ENCODE measurements at places on chromosomes 7 and 10.

DNA sequence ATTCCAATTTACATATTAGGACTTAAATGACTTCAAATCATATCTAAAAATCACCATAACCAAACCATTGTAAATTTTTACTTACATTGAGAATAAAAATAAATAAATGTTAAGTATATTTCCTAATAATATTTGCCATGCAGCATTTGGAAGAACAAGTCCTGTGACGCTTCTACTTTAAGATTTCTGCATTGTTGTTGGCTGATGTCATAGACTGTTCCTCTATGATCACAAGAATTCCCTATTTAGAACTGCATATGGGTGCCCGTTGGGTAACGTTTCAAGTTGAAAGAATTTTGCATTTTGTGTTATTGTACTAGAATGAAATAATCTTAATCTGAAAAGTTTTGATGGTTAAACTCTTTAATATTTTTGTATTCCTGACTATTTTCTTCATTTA lies 5.1 kb upstream of the ITGB1 start:
- no peak for DNase-seq

GRCh38 chr7:23294549-23295400 lies 4.4 kb upstream of the MALSU1 start:
- DNase-seq = no peak

GRCh38 chr10:83577421-83577820 lies 561.9 kb upstream of the GHITM start:
- no peak for DNase-seq

GRCh38 chr7:28576656-28577055 lies 164.3 kb downstream of the CREB5 start:
- DNase-seq = no peak

GRCh38 chr10:21860718-21861117 lies 142.8 kb downstream of the DNAJC1 start:
- no peak for DNase-seq

- no peak for DNase-seq
Measured at GRCh38 chr7:76129366-76129765, 72.3 kb upstream of the SRRM3 start.

GRCh38 chr7:90178679-90179278 lies 24.5 kb downstream of the STEAP1 start:
- DNase-seq = peak; percentile 11

DNA sequence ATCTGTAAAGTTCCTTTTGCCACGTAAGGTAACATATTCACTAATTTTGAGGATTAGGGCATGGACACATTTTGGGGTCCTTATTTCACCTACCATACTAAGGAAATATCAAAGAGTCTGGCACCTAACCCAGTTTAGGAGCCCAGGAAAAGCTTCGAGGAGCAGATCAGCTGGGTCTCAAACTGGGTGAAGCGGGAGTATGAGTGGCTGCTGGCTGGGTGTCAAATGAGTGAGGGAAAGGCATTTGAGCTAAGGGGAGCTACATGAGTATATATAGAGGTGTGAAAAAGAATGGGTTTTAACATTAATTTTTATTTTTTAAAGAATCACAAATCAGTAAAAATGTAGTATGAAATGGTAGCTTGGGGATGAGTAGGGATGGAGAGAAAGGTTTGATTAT lies 71.3 kb downstream of the MCU start:
- no peak for DNase-seq

DNA sequence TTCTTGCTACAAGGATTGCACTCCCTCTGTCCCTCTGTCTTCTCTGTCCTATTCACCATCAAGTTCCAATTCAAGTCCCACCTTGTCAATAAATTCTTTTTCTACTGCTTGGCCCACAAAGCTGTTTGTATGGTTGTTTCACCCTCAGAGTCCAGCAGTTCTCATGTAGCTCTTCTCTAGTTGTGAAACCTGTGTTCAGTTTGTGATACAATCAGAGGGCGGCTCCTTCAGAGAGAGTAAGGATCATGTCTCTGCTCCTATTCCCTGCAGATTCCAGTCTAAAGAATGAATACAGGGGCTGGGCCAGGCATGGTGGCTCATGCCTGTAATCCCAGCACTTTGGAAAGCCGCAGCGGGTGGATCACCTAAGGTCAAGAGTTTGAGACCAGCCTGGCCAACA lies 126.6 kb upstream of the BET1 start:
- no peak for DNase-seq

- DNase-seq = no peak
Measured at GRCh38 chr10:124977161-124977560, 35.2 kb downstream of the ZRANB1 start.

DNA sequence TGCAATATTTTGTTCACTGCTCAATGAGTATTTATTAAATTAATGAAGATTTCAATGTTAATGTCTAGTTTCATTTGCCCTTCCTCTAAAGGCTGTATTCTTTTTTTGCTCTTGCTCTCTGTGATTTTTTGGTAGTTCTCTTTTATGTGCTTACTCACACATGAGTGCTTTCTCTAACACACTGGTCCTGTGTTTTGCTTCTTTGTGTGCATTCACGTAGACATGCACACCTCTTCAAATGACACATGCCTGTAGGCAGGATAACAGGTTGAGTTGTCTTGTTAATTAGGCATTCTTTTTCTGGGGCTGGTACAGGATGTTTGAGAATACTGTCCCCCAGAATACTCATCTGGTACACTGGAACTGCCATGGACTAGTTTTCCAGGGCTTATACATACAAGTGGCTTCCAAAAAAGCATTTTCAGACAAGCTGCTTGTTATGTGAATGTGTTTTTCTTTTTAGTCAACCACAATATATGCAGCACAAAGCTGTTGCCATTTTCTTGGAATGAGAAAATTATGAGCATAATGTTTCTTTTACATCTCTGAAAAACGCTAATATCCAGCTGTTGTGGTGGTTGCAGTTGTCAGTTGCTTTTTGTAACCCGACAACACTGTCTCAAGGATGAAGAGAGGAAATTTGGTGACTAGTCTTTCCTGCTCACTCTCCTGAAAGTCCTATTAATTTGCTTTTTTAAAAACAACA lies 416.4 kb downstream of the AUTS2 start:
- no peak for DNase-seq

DNA sequence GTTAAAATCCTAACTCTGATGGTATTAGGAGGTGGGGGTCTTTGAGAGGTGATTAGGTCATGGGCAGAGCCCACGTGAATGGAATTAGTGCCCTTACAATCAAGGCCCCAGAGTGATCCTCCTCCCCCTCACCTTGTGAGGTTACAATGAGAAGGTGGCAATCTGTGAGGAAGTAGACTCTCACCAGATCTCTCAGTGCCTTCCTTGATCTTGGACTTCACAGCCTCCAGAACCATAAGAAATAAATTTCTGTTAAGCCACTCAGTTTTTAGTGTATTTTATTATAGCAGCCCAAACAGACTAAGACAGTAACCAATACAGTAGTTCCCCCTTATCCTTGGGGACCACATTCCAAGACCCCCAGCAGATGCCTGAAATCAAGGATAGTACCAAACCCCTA lies 32.0 kb downstream of the STRA8 start:
- DNase-seq = no peak

- DNase-seq = no peak
Measured at GRCh38 chr10:17801507-17801906, 7.6 kb upstream of the MRC1 start.

GRCh38 chr7:74481458-74482196 lies 27.9 kb downstream of the GTF2IRD1 start:
- DNase-seq = no peak

DNA sequence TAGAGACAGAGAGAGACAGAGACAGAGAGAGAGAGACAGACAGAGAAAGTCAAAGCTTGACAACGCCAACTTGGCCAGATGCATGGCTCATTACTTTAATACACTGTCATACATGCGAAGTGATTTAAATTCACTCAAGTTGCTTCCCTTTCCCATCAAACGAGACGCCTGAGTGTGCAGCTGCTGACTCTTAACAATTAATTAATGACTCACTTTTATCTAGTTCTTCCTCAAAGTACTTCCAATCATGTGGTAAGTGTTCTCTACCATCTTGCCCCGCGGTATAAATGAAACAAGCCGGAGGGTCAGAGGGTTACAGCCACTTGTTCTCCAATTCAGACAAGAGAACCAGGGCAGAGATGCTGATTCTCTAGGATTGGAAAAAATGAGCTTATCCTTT lies 90.8 kb downstream of the SFMBT2 start:
- DNase-seq = no peak

DNA sequence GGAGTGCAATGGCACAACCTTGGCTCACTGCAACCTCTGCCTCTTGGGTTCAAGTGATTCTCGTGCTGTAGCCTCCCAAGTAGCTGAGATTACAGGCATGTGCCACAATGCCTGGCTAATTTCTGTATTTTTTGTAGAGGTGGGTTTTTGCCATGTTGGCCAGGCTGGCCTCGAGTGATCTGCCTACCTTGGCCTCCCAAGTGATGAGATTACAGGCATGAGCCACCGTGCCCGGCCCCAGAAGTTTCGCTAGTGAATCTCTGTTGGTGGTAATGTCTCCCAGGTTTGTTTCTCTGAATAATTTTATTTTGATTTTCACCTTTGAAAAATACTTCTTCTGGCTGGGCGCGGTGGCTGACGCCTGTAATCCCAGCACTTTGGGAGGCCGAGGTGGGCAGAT lies 58.8 kb downstream of the ABRAXAS2 start:
- DNase-seq = no peak

- no peak for DNase-seq
Measured at GRCh38 chr10:482051-482501, 207.4 kb downstream of the DIP2C start.

GRCh38 chr10:92327445-92328433 lies 36.8 kb downstream of the MARCHF5 start:
- no peak for DNase-seq

DNA sequence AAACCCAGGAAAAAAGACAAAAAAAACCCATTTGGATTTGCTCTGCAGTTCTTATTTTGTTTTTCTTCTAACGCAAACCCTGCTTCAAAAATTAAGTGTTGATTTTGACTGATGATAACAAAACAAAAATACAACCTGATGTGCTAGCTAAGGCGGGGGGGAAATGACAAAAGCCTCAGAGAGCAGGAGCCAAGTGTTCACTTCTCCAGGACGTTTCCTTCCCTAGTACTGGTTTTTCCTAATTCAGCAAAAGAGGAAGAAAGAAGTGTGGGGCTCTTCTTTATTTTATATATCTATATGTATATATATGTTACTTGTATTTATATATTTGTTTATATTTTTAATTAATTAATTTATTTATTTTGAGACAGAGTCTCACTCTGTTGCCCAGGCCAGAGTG lies 28.0 kb downstream of the SNX10 start:
- DNase-seq = no peak

- DNase-seq = no peak
Measured at GRCh38 chr7:108066486-108066885, 63.5 kb upstream of the LAMB1 start.

GRCh38 chr7:6546498-6547251 lies 4.6 kb downstream of the GRID2IP start:
- no peak for DNase-seq

DNA sequence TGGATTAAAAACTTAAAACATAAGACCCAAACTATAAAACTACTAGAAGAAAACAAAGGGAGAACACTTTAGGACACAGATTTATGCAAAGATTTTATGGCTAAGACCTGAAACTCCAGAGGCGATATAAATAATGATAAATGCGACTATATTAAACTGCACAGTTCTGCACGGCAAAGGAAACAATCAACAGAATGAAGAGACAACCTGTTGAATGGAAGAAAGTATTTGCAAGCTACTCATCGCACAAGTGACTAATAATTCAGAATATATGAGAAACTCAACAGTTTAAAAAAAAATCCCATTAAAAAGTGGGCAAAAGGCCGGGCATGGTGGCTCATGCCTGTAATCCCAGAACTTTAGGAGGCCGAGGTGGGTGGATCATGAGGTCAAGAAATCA lies 73.6 kb downstream of the JMJD1C start:
- DNase-seq = no peak
